RPMI7951 (cell line): ENCODE measurements at places on chromosomes 3 and 15.

GRCh38 chr3:54671511-54671910, 256.3 kb downstream of the LRTM1 start:
- DNase-seq: no peak

DNA sequence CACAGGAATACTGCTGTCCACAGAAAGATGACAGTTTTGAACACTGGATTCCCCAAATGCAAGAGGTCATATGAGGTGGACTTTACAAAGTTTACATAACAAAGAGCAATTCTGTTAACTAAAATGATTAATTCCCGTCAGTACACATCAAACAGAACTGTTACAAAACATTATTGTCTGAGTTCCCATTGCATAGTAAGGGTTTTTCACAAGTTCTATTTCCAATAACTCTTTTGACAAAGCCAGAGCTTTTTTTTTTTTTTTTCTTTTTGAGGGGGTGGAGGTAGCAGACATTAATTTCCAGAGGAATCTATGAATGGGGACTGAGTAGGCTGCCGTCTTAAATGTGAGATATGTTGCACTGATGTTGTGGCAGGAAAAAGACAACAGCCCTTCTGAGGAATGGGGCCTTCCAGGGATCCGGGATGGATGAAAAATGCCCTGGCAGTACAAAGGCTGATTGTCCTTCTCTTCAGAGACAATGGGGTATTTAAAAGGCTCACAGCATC, 178.1 kb upstream of the KBTBD8 start:
- DNase-seq: peak; percentile 22

- no peak for DNase-seq
These were observed 189.1 kb downstream of the GOLGA6L6 start for GRCh38 chr15:20352241-20353200.

DNA sequence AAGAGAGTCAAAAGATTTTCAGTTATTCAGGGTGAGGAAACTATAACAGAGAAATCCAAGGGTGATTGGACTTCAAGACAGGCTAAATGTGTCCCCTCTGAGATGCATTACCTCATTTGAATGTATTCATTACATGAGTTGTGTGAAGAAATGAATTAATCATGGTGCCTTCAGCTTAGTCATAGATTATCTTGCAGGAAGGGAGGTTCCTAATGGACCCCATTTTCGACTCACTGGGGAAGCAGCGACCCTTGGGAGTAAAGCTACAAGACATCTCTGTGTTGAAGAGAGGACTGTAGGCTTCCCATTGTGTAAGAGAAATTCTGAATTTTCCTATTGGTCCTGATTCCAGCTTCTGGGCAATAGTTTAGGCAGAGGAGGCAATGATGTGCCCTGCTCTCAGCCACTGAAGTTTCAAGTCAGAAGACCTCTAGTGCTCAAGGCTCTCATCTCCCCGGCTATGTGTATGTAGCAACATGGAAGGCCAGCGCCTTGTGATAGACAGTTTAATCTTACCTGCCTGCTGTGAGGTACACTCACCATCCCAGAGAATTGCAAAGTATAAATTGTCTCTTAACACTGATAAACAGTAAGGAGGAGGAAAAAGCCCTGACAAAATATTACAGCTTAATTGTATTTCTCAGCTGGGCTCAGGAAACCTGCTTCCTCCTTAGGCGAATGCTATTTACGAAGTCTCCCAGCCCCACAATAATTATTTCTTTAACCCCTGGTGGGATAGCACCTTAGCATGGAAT, 133.8 kb downstream of the PDCD6IP start:
- no peak for DNase-seq

DNA sequence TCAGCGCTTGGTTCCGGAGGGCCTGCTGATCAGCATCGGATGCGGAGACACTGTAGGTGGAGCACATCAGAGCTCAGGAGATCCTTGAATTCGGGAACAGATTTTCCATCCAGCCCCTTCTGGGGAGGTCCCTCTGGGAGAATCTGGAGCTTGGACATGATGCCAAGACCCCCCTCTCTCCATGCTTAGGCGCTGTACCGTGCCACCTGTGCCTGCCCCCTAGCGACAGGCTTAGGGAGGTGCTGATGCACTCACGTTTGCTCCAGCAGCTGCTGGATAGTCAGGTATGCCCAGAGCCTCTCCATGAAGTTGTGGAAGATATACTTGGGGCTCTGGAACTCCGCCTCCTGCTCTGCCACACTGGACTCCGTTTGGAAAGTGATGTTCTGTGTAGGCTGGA, 9.7 kb downstream of the ITIH4 start:
- no peak for DNase-seq

DNA sequence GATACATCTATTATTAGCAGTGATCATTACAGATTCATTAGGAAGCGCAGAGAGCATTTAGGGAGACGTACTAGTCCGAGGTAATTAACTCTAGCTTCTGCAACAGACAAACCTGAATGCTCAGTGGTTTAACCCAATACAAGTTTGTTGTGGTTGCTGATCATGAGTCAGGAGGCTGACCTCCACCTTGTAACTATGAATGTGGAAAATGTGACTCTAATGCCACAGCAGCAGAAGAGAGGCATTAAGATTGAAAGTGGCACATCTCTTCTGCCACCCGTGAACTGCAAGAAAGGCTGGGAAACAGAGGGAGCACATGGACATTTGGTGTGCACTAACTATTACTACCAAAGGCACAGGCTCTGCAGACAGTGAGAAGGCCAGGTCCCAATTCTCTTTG, 71.2 kb upstream of the C3orf80 start:
- peak; percentile 78 for DNase-seq

DNA sequence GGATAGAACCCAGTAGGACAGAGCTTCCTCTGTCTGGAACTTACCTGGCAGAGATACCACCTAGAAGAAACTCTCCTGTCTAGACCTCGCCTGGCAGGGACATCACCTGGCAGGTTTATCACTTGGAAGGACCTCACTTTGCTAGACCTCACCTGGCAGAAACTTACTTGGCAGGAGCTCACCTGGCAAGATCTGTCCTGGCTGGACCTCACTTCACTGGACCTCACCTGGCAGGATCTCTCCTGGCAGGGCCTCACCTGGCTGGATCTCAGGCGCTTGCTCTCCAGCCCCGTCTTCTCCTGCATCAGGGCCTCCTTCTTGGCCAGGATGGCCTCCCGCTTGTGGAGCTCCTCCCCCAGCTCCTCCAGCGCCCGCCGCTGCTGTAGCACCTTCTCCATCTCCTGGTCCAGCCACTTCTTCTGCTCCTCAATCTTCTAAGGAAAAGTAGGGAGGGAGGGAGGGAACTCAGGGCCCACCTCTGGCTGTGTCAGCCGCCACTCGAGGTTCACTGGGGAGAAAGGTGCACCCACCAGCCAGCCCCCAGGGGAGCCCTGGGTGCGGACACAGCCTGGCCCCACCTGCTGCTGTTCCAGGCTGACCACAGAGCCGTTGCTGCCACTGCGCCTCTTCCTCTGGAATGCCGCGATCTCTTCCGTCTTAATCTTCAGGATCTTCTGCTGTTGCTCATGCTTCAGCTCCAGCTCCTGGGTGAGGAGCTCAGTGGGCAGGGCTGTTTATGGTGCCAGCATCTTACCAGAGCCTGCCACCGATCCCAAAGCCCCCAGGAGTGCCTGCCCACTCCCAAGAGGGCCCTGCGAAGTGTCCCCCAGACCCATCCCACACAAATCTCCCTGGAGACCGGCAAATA, 22.5 kb downstream of the KIF7 start:
- no peak for DNase-seq

- peak; percentile 71 for DNase-seq
These were observed 68.6 kb downstream of the ABHD5 start for GRCh38 chr3:43759297-43759782.
